ENCODE measurements at places on chromosomes 11 and 22.

- DNase-seq, result no peak
These were observed 14.1 kb downstream of the EPS8L2 start for GRCh38 chr11:720017-720641.

GRCh38 chr11:32630844-32631243 lies 47.2 kb downstream of the EIF3M start:
- DNase-seq, result no peak

DNA sequence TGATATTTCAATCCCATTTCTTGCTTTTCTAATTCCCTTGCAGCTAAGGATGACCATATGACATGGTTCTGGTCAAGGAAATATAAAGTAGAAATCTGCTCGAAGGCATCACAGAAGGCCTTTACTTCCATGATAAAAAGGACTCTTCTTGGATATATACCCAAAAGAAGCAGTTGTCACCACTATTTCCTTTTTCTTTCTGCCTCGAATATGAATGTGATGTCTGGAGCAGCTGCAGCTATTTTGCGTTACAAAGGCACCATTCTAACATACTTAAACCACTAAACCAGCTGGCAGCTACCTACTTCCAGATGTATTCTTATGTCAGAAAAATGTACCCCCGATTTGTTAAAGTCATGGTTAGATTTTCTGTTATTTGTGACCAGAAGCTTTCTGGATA lies 18.9 kb downstream of the EXPH5 start:
- DNase-seq, result no peak

DNA sequence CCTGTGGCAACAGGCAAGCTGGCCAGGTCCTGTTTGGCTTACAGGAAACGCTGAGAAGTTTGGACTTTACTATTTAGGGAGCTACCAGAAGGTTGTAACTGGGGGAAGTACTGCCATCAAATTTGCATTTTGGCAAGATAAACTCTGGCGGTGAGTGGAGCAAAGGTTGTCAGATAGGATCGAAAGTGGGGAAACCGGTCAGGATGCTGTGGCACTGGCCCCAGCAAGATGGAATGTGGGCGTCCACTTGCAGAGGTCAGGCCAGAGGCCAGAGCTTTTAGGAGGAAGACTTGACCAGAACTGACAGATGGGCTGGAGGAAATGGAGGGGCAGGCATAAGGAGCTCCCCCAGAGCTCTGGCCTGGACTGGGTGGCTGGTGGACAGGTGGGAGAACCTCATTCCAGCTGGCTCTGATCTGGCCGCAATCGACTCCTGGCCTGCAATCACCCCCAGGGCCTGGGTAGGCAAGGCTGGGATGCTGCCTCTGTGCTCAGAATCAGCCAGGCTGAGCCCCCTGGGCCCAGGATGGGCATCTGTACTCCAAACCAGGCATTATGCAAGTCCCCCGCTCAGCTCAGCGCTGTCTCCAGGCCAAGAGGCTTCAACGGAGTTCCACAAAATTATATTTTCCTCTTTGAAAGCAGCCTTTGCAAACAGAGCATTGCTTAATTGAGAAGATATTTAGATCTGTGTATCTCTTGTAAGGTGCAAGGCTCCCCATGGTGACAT lies 178.3 kb upstream of the NECTIN1 start:
- no peak for DNase-seq

- DNase-seq, result no peak
These were observed 44.6 kb downstream of the FAM168A start for GRCh38 chr11:73553266-73553665.

DNA sequence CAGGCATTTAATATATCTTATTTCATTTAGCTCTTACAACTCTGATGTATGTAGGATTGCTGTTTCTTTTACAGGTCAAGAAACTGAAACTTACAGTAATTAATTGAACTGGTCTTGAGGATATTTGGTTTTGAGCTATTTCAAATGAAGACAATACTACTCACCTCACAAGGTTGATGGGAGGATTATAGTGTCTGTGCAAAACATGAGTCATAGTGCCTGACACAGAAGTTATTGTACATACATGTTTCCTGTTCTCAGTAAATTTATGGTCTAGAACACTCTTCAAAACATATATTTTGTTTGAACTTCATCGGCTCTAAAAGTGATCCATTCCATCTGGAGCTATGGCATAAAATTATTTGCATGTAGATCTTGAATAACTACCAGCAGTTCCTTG lies 61.9 kb downstream of the CECR2 start:
- no peak for DNase-seq

Data from amygdala (tissue), 56 donors.